Inflammatory macrophage treated with lipopolysaccharide for 4 hours (primary cell): ENCODE measurements at places on chromosomes 11 and 22.

- DNase-seq = no peak
These were observed 690.1 kb downstream of the METTL15 start for GRCh38 chr11:28798286-28798685.

DNA sequence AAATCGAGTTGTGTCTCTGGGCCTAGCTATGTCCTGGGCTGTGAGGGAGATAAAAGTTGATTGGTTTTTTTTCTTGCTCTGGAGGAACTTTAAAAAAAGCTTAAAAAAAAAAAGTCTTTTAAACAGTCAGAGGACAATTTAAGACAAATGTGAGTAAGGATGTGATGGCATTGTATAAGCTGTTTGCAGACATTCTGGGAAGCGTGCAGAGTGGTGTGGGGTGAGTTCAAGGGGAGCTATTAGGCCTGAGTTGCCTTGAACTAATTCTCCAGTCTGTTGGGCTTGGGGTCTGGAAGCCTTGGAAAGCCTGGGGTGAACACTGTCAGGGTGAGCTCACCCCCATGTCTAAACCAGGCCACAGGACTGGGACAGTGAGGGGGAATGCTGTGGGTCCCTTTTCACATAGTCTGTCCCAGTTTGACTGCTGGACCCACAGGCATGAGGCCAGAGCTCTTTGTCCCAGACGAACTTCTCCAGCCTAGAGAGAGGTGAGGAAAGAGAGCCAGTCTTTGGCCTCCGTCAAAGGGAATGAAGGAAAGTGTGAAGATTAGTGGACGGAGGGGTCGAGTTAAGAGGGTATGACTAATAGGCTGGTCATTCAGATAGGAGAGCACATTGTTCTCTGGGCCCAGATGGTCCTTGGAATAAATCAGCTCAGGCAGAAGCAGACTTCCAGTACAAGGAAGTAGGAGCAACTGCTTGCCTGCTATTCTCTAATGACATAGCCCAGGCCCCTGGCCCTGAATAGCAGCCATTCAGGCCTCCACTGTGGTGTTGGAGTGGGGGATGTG, 76.4 kb upstream of the NNMT start:
- DNase-seq = no peak

GRCh38 chr22:16586991-16587390, 5.6 kb downstream of the CCT8L2 start:
- DNase-seq = no peak

DNA sequence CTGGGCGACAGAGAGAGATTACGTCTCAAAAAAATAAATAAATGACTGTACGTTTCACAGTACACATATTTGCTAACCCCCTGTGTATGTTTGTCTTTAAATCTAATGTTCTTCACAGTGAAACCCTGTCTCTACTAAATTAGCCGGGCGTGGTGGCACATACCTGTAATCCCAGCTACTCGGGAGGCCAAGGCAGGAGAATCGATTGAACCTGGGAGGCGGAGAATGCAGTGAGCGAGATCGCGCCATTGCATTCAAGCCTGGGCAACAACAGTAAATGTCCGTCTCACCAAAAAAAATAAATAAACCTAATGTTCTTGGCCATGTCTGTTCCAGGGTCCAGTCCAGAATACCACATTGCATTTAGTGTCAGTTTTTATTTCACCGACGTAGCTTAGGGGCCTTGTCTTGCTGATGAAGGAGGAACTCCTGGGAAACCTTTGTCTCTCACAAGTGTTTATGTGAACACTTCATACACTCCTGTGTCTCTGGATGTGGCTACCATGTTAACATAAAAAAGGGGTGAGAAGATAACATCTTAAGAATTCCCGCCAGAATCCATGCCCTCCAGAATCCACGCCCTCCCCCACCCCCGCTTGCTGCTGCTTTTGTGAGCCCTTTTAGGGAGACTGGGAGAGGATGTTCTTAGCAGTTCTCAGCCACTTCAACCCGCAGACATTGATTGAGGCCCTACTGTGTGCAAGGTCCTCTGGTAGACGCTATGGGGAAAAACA, 5.0 kb upstream of the SERHL2 start:
- DNase-seq = no peak

DNA sequence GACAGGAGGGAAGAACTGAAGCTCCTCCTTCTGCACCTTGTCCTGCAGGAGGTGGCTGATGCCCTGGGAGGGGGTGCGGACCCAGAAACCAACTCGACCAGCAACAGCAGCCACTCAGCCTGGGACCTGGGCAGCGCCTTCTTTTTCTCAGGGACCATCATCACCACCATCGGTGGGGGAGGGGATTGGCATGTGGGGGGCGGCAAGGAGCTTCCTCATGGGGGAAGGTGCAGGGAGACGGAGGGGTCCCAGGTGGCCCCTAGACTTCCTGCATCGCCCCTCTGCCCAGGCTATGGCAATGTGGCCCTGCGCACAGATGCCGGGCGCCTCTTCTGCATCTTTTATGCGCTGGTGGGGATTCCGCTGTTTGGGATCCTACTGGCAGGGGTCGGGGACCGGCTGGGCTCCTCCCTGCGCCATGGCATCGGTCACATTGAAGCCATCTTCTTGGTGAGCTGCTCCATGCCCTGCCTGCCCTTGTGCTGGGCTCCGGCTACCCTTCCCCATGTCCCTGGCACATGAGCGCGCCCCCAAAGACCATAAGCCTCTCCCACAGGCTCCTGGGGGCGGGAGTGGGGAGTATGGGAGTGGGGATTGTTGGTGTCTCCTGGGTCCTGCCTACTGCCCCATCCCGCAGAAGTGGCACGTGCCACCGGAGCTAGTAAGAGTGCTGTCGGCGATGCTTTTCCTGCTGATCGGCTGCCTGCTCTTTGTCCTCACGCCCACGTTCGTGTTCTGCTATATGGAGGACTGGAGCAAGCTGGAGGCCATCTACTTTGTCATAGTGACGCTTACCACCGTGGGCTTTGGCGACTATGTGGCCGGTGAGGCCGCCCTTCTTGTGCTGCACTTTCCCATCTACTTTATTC, 3.1 kb upstream of the CATSPERZ start:
- DNase-seq = no peak

DNA sequence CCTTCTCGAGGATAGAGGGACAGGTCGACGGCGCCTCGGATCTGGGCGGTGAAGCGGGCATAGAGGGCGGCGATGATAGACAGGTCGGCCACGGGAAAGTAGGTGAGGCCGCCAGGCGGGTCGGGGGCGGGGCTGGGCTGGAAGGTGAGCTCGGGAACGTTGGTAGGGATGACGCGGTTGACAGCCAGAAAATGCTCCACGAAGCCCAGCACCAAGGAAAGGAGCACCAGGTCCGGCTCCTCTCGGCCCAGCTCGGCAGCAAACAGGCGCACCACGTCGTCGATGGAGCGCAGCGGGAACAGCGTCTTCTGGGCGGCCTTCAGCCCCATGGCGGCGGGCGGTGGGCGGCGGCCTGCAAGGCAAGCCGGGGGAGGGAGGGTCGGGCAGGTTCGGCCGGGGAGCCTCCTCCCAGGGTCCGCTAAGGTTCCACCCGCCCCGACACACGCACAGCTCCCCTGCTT, 540 bp downstream of the MEN1 start:
- no peak for DNase-seq

GRCh38 chr11:62033191-62034035, 66.0 kb upstream of the FTH1 start:
- peak; percentile 48 for DNase-seq

- DNase-seq = no peak
These were observed 5.9 kb downstream of the ST3GAL4 start for GRCh38 chr11:126361400-126361799.

- DNase-seq = peak; percentile 40
These were observed 619 bp downstream of the MSANTD2 start for GRCh38 chr11:124799348-124800225.

GRCh38 chr11:73333173-73333572, 25.1 kb downstream of the ARHGEF17 start:
- DNase-seq = no peak
